ENCODE measurements at places on chromosomes 16 and 17. TPM values are rescaled to one million over a fixed set of nuclear protein-coding genes. Genes with fewer than 3 reads are reported as not detected.

DNA sequence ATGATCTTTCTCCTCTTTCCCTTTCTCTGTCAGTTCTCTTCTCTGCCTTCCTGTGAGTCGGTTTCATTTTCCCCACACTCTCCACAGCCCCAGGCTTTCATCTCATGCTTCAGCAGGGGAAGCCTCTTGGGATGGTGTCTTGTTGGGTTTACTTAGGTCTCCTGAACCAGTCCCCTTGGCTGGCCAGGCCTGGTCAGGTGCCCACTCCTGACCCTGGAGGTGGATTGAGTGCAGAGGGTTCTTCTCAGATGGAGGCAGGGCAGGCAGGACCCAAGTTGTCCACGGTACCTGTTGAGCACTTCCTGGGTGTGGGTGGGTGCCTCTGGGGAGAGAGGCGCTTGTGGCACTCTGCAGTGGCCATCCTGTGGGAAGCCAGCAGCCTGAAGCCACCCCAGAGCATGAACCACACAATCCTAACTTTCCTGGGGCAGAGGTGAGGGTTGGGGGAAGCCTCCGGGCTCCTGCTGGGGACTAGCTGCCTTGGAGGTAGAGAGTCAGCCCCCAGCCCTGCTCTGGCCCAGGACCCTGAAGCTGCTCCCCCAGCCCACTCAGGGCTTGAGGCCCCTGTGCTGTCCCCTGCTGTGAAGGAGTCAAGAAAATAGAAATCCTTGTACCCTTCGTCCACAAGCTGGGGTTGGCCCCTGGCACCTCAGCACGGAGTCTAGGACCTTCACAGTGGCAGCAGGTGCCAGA is 2.0 kb upstream of the RAP1GAP2 start:
- no peak overlapping the region for H3K4me3 ChIP-seq
- no peak for DNase-seq
- peaks cover 13% of the 10 kb centered on the region for H3K27me3 ChIP-seq
- H3K36me3 ChIP-seq, result no peaks in the 10 kb centered on the region
- no peak overlapping the region for H3K27ac ChIP-seq

DNA sequence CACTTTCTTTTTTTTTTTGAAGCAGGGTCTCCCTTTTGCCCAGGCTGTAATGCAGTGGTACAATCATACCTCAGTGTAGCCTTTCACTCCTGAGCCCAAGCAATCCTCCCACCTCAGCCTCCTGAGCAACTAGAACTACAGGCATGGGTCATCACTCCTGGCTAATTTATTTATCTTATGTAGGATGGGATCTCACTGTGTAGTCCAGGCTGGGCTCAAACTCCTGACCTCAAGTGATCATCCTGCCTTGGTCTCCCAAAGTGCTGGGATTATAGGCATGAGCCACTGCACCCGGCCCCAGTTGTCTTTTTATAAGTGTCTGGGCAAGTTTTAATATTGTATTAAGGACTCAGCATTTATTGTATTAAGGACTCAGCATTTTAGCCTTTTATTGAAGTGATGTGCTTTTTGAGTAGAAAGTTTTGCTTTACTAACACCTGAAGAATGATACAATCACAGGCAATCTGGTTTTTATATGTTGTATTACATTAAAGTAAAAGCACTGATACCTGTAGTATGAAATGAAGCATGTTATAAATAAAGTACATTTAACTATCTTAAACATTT is 22.9 kb downstream of the VMP1 start:
- peaks cover 3% of the 10 kb centered on the region for H3K36me3 ChIP-seq
- no peaks in the 10 kb centered on the region for H3K27me3 ChIP-seq
- no peak for DNase-seq
- no peak overlapping the region for H3K4me3 ChIP-seq
- H3K27ac ChIP-seq, result peak overlapping the region; percentile 31

- H3K27me3 ChIP-seq, result no peaks in the 10 kb centered on the region
- DNase-seq, result no peak
- no peak overlapping the region for H3K27ac ChIP-seq
- no peaks in the 10 kb centered on the region for H3K36me3 ChIP-seq
- H3K4me1 ChIP-seq, result peaks cover 46% of the 10 kb centered on the region
- no peak overlapping the region for H3K4me3 ChIP-seq
Measured at GRCh38 chr16:17301593-17302135, 169.1 kb downstream of the XYLT1 start.

- DNase-seq, result no peak
- H3K36me3 ChIP-seq, result peaks cover 26% of the 10 kb centered on the region
- H3K27me3 ChIP-seq, result no peaks in the 10 kb centered on the region
Measured at GRCh38 chr16:58518083-58518979, 3.0 kb downstream of the SETD6 start.

Gene TBC1D3H
- not detected for total RNA-seq

Gene TPSG1
- 0.43 TPM for total RNA-seq

GRCh38 chr17:13749166-13749890 is 147.6 kb upstream of the HS3ST3A1 start:
- H3K36me3 ChIP-seq, result peaks cover 6% of the 10 kb centered on the region
- H3K27me3 ChIP-seq, result peaks cover 3% of the 10 kb centered on the region
- H3K4me1 ChIP-seq, result peaks cover 27% of the 10 kb centered on the region
- H3K4me3 ChIP-seq, result no peak overlapping the region
- no peak overlapping the region for H3K27ac ChIP-seq
- no peak for DNase-seq

- no peak for DNase-seq
- H3K4me1 ChIP-seq, result peaks cover 4% of the 10 kb centered on the region
Measured at GRCh38 chr16:82031116-82032084, 3.7 kb upstream of the HSD17B2 start.

Gene FNDC8
- total RNA-seq, result not detected

Gene TBC1D3C
- not detected for total RNA-seq

Gene KRT17
- total RNA-seq, result 3,327 TPM

DNA sequence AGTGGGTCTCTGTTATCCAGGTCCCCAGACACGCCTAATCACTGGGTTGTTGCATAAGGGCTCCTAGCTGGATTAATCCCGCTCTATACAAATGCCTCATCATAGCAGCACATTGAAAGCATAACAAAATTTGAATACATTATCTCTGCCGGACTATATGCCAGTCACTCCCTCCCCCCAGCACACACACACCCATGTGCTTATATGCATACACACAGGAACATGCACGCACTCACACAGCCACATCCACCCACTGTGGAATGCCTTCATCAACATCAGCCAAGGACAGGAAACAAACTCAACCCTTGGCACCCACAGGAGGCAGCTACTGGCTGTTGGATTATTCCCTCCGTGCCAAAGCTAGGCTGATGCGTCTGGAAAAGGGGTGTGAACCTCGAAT is 3.5 kb upstream of the CDH13 start:
- H3K27me3 ChIP-seq, result peaks cover 71% of the 10 kb centered on the region
- DNase-seq, result no peak
- no peak overlapping the region for H3K4me3 ChIP-seq

GRCh38 chr17:21419299-21420239 is 43.4 kb downstream of the KCNJ12 start:
- H3K4me1 ChIP-seq, result no peaks in the 10 kb centered on the region
- no peak overlapping the region for H3K27ac ChIP-seq
- no peaks in the 10 kb centered on the region for H3K27me3 ChIP-seq
- H3K4me3 ChIP-seq, result no peak overlapping the region
- no peaks in the 10 kb centered on the region for H3K36me3 ChIP-seq
- no peak for DNase-seq

- peaks cover 40% of the 10 kb centered on the region for H3K27me3 ChIP-seq
- no peaks in the 10 kb centered on the region for H3K36me3 ChIP-seq
- peaks cover 4% of the 10 kb centered on the region for H3K4me1 ChIP-seq
- no peak overlapping the region for H3K27ac ChIP-seq
- no peak overlapping the region for H3K4me3 ChIP-seq
Measured at GRCh38 chr17:8904201-8904600, 36.7 kb upstream of the PIK3R6 start.

Gene BCO1
- 3.0 TPM for total RNA-seq

Gene CSH2
- total RNA-seq, result not detected

GRCh38 chr16:68590201-68590994 is 51.3 kb downstream of the ZFP90 start:
- H3K27ac ChIP-seq, result no peak overlapping the region
- DNase-seq, result peak; percentile 81
- peak overlapping the region; percentile 49 for H3K4me3 ChIP-seq
- H3K36me3 ChIP-seq, result peaks cover 9% of the 10 kb centered on the region
- peaks cover 4% of the 10 kb centered on the region for H3K4me1 ChIP-seq

Gene ARL5C
- total RNA-seq, result not detected

GRCh38 chr17:80386341-80386740 is 28.6 kb upstream of the ENDOV start:
- peaks cover 13% of the 10 kb centered on the region for H3K36me3 ChIP-seq
- H3K4me3 ChIP-seq, result no peak overlapping the region
- no peaks in the 10 kb centered on the region for H3K27me3 ChIP-seq

DNA sequence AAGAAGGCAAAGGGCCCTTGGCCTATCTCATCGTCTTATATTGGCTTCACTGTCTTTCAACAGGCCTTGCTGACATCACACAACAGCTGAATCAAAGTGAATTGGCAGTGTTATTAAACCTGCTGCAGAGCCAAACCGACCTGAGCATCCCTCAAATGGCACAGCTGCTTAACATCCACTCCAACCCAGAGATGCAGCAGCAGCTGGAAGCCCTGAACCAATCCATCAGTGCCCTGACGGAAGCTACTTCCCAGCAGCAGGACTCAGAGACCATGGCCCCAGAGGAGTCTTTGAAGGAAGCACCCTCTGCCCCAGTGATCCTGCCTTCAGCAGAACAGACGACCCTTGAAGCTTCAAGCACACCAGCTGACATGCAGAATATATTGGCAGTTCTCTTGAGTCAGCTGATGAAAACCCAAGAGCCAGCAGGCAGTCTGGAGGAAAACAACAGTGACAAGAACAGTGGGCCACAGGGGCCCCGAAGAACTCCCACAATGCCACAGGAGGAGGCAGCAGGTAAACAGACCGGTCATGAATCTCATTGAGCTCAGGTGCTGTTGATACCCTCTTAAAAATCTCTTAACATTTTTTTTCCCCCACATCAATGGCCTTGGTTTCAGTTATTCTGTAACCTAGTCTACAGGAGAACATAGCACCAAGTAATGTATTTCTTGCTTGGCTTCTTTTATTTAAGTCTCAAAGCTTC is 64.7 kb downstream of the CDK12 start:
- DNase-seq, result no peak
- peaks cover 16% of the 10 kb centered on the region for H3K36me3 ChIP-seq
- no peaks in the 10 kb centered on the region for H3K27me3 ChIP-seq
- H3K4me1 ChIP-seq, result no peaks in the 10 kb centered on the region

DNA sequence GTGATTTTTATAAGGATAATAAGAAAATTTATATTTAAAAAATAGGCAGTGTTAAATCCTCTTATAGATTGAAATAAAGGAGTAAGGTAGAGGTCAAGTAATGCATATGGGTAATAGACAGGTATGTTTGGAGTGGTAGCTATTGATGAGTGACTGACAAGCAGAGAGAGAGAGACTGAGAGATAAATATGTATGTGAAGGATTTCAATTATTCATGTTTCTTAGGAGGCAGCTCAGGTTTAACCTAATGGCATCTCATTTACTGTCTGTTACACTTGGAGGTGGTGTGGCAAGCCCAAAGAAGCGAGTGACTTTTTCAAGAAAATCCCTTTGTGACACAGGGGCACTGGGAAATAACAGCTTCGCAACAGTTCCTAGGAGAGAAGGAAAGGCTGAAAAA is 120.2 kb downstream of the KIF2B start:
- no peak overlapping the region for H3K27ac ChIP-seq
- H3K36me3 ChIP-seq, result no peaks in the 10 kb centered on the region
- H3K27me3 ChIP-seq, result no peaks in the 10 kb centered on the region
- no peak for DNase-seq
- no peak overlapping the region for H3K4me3 ChIP-seq
- no peaks in the 10 kb centered on the region for H3K4me1 ChIP-seq

DNA sequence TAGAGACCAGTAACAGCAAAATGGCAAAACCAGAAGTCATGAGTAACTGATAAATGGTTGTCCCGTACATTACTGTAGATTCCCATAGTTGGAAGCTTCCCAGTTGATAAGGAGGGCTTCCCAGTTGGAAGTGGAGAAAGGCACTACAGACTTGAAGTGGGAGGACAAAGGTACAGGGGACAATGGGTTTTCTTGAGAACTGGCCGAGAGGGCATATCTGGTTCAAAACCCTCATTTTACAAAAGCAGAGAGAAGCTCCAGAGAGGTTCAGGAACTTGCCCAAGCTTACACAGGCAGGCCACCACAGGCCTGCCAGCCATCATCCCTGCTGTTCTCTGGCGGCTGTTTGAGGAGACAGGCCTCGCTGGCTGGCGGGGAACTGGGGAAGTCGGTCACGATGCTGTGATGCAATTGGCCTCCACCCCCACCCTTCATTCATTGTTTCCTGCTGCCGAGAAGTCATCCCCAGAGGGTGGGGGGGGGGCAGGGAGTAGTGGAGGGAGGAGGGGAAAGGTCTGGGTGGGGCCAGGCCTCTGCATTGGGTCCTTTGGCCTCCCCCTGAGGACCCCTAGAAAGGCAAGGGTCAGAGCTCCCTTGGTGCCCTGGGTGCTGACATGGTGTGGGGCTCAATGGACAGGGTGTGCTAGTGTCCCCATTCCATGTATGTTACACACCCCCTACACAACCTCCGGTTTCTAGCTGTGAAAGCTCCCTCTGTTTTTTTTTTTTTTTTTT is 3.0 kb downstream of the UBALD2 start:
- DNase-seq, result no peak
- peak overlapping the region; percentile 82 for H3K27ac ChIP-seq
- H3K4me3 ChIP-seq, result peak overlapping the region; percentile 73
- H3K27me3 ChIP-seq, result no peaks in the 10 kb centered on the region
- H3K4me1 ChIP-seq, result peaks cover 25% of the 10 kb centered on the region
- H3K36me3 ChIP-seq, result peaks cover 6% of the 10 kb centered on the region

GRCh38 chr17:66967837-66968543 is 3.5 kb downstream of the CACNG4 start:
- H3K27me3 ChIP-seq, result peaks cover 31% of the 10 kb centered on the region
- peaks cover 47% of the 10 kb centered on the region for H3K4me1 ChIP-seq
- peaks cover 13% of the 10 kb centered on the region for H3K36me3 ChIP-seq

DNA sequence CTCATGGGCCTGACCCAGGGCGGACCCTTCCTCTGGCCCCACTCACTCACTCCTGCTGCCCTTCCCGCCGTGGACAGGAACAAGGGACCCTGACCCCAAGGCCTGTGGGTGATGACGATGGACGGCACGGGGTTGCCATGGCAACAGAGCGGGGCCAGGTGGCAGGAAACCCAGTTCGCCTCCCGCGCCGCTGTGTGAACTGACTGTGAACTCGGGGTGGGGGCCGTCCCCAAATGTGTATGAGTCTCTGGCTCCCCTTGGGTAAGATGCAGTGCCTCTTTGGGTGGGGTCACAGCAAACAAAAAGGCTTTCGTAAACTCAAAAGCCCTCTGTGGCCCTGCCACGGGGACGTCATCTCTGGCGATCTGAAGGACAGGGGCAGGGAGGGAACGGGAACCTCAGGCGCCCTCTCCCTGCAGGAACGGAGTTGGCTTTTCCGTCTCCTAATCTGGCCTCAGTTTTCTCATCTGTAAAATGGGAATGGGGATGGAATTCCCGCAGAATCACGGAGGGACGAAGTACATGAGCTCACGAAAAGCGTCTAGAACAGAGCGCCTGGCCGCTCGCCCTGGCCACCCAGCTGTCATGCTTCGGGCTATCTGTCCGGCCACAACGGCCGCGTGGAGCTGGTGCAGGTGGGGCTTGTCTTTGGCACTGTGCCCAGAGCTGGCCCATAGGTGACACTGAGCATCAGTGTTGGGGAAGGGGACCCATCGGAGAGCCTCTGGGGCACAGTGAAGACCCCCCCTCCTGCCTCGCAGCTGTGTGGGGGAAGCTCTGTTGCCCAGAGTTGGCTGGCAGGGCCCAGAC is 44.9 kb upstream of the PABPN1L start:
- H3K27ac ChIP-seq, result no peak overlapping the region
- H3K27me3 ChIP-seq, result peaks cover 3% of the 10 kb centered on the region
- peaks cover 25% of the 10 kb centered on the region for H3K4me1 ChIP-seq
- peaks cover 3% of the 10 kb centered on the region for H3K36me3 ChIP-seq
- DNase-seq, result no peak

Gene TEDC2
- total RNA-seq, result 10.5 TPM
